BJ (cell line): ENCODE measurements at places on chromosomes 5 and 9.

GRCh38 chr5:180910735-180911134, 11.8 kb downstream of the BTNL8 start:
- no peak for DNase-seq

DNA sequence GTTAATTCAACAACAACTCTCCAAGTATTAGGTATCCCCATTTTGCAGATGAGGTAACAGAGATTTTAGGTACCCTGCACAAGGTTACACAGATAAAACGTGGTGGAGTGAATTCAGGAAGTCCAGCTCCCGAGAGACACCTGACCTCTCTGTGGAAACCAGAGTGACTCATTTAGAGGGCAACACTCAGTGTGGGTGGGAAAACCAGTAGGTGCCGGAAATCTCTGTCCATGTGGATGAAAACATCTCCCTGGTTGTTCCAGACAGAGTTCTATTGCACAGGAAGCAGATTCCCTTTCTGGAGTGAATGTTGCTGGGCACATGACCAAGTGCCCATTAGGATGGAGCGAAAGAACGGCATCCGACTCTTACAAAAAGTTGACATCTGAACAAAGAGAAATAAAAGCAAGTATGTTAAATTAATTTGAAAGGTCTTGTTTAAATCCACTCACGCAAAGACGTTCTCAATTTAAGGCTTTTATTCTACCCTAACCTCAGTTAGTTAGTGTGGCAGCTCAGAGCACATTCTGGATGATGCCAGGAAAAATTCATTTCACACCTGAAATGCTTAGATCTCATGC, 391.9 kb upstream of the WWC1 start:
- DNase-seq, result no peak

GRCh38 chr5:6714226-6715041, 1.2 kb downstream of the TENT4A start:
- DNase-seq, result no peak

DNA sequence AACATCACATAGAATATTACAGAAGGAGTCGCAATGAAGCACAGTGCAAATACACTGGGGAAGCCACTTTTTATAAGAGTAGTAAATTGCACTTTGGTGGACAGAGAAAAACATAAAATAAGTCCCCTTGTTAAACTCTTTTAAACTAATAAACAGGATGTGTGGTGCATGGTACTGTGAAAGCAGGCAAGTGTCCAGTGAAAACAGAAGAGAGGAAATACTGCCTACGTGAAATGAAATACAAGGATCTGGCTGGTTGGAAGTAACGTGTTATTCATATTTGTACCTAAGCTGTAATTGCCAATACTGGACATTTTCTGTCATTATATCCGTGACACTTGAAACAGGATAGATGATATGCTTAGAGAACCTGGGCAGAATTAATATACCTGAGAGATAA, 191.9 kb upstream of the SLC27A6 start:
- DNase-seq, result no peak

GRCh38 chr5:69284203-69284602, 48.4 kb downstream of the CCDC125 start:
- no peak for DNase-seq

GRCh38 chr5:172114875-172115422, 73.1 kb downstream of the STK10 start:
- no peak for DNase-seq

GRCh38 chr5:97534166-97534565, 351.1 kb upstream of the RIOK2 start:
- DNase-seq, result peak; percentile 78

- DNase-seq, result no peak
Observed at GRCh38 chr5:74034733-74035132, 408.7 kb downstream of the ARHGEF28 start.

DNA sequence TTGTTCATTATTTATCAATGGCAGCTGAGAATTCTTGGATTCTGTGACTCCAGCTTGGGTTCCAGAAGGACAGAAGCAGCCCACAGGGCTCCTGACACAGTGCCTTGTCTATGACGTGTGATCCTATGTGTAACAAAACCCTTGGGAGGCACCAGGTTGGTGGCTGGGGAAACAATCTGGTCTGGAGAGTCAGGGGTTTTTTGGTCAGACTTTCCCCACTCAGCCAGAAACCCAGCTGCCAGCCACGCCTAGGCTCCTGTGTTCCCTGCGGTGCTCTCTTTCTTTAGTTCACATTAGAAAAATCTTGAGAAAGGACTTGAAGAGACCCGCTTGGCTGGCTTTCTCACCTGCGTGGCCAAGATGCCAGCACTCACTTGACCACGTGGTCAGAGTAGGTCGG, 15.5 kb upstream of the ZBED3 start:
- no peak for DNase-seq

GRCh38 chr5:172412724-172413286, 41.5 kb downstream of the SH3PXD2B start:
- peak; percentile 97 for DNase-seq

- DNase-seq, result peak; percentile 30
Observed at GRCh38 chr5:73419465-73420390, 28.8 kb downstream of the FOXD1 start.

- DNase-seq, result peak; percentile 75
Observed at GRCh38 chr5:181221792-181222629, 1.1 kb upstream of the TRIM41 start.

DNA sequence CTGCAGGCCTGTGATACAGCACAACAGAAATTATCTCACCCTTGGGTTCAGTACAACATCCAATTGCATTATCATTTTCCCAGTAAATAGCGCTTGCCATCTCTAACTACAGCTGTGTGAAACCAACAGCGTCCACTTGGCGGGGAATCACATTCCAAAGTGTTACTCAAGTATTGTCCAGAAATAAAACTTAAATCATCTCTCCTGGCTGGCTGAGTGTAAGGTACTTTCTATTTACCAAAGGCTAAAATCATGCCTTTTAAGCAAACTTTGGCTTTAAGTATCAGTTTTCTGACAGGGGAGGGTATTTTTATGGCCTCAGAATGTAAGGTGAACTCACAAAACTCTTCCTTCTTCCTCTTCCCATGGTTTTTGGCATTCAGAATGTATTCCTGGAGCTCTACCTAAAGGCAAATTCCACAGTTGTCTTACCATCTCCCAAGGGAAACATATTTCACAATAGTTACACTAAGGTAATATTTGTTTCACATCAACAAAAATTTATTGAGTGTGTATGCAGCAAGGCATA, 205.6 kb upstream of the MPDZ start:
- no peak for DNase-seq

GRCh38 chr5:22044229-22044628, 808.9 kb downstream of the CDH12 start:
- DNase-seq, result no peak

GRCh38 chr5:52771343-52772039, 16.2 kb upstream of the ITGA1 start:
- DNase-seq, result no peak

GRCh38 chr5:126816649-126817048, 39.7 kb downstream of the LMNB1 start:
- no peak for DNase-seq

DNA sequence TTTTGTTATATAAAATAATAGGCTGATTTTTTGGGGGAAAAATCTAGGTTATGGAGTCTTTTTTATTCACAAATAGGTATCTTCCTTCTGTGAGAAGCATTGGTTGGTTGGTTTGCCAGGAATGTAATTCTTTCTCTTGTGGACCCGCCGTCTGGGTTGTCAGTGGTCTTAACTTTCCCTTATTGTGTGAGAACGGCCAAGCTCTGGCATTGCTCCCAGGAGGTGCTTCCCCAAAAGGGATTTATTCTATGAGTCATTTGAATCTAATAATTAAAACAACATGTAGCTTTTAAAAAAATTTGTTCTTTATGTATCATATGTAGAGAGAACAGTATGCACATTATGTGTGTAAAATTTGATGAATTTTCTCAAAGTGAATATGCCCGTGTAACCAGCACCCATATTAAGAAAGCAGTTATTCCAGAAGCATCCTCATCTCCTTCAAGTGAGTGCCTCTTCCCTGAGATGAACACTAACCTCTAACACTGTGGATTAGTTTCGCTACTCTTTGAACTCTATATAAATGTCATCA, 114.4 kb downstream of the MAST4 start:
- no peak for DNase-seq

DNA sequence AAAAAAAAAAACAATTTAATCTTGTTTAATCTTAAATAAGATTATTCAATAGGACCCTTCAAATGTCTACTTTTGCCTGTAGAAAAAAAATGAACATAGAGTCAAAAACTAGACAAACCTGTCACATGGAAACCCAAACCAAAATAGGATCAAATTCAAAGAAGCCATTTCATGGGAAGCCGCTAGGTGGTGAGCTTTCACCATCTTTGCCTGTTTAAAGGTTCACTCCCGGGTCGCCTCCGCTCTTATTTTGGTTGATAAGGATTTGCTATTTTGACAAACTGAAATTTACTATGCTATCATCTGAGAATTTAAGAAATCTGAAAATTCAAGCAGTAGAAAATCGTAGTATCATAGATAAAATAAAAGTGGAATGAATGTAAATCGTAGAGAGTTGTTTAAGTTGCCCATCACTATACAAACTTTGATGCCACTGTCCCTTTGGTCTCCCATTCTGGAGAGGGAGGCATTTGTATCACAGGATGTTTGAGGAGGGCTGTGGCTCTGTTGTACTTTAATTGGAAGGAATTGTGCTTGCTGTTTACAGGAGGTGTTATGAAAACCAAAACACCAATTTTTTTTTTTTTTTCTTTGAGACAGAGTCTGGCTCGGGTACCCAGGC, 43.5 kb upstream of the DNAH5 start:
- no peak for DNase-seq

DNA sequence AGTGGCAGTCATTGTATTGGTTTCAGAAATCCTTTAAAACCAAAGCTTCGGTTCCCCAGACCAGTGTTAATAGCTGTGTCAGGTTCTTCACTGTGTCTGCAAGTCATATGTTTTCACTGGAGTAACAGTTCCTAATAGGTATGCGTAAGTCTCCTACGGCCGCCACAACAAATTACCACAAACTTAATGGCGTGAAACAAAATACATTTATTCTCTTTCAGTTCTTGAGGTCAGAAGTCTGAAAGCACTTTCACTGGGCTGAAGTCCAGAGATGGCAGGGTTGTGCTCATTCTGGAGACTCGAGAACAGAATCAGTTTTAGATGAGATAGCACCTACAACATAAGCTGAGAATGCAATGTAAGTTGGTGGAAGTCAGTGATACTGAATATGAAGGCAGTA, 556.2 kb downstream of the TLE4 start:
- DNase-seq, result no peak

GRCh38 chr9:105413525-105413924, 34.3 kb upstream of the FSD1L start:
- no peak for DNase-seq

- DNase-seq, result no peak
Observed at GRCh38 chr9:137965177-137965795, 87.7 kb downstream of the CACNA1B start.

DNA sequence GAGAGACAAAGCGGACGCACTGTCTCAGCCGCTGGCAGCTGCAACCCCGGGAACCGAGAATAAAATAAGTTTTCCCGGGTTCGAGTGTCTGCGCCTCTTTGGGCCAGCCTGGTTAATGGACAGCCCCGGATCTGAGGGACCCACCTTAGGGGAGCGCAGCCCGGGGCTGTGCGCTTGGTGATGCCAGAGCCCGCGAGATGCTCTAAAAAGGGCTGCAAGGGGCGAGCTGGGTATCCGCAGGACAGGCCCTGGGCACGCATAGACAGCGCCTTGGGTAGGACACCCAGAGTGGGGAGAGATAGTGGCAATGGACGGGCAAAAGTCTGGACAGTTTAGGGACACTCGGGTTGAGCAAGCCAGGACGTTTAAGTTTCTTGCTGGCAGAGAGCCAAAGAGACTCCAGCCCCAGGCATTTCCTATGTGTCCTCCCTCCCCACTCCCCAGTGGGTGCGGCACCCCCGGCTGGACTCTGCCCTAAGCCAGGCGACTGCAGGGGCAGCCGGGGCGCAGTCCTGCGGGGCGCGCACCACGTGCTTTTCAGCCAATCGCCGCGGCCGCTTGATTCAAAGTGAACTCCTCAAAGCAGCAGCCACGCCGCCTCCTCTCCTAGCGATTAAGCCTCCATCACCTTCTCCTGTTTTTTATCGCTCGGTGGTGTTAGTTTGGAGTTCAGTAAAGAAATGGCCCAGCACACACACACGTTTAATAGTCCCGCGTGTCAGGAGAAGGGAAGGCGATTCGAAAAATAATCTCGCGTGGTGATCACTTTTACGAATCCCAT, 616 bp upstream of the ENC1 start:
- no peak for DNase-seq

DNA sequence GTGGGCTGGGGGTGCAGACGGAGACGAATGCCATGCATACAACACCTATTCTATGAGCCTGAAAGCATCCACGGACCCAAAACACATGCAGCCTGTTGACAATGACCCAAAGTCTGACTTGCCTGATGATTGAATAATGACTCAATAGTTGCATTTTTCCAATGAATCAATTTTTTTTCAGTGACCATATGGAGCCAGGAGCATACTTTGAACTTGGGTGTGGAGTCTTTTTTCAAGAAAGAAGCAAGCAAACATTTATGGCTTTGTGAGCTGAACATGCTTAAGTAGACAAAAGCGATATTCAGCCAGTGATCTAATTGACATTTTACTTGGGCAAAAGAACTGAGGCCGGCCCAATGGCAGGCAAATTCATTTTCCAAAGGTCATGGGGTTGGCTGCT, 283.9 kb upstream of the PANK3 start:
- no peak for DNase-seq

DNA sequence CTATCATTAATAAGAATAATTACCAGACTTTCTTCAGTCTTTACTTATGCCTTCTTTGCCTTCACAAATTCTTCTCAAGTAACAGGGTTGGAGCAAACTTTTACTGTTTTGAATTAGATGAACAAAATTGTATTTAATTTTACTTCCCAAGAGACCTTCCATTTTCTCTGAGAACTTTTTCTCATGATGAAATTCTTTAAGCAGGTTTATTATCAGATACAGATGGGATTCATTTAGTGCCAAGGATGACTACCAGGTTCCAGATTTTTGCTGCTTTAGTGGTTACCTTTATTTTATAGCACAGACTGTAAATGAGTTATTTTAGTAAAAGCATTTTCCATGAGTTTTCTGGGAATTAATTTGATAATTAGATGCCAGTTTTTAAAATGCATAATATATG, 125.1 kb downstream of the GDNF start:
- DNase-seq, result no peak

DNA sequence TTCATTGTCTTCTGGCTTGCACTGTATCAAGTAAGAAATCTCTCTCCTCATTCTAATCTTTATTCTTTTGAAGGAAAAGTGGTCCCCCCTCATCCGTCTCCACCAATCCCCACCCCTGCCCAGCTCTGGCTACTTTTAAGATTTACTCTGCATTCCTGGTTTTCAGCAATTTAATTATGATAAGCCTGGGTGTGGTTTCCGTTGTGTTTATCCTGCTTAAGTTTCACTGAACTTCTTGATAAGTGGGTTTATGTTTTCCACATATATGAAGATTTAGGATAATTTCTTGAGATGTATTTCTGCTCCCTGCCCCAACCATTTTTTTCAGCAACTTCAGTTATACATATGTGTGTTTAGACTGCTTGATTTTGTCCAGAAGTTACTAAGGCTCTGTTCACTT, 46.5 kb downstream of the PTBP3 start:
- no peak for DNase-seq
